ENCODE measurements at places on chromosomes 7 and 10.

DNA sequence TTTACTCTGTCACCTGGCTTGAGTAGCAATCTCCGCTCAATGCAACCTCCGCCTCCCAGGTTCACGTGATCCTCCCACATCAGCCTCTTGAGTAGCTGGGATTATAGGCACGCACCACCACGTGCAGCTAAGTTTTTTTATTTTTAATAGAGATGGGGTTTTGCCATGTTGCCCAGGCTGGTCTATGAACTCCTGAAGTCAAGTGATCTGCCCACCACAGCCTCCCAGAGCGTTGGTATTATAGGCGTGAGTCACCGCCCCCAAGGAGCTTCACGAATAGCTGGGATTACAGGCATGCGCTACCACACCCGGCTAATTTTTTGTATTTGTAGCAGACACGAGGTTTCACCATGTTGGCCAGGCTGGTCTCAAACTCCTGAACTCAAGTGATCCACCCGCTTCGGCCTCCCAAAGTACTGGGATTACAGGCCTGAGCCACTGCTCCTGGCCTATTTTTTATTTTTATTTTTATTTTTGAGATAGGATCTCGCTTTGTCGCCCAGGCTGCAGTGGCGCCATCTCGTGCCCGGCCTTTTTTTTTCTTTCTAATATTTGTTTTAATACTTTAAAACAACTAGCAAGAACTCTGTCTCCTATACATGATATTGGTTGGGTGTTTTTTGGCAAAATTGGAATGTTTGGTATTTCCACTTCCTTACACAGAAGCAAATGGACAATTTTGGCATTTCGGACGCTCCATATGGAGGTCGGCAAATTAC lies 1.1 kb downstream of the EFCAB10 start:
- no peak for DNase-seq

DNA sequence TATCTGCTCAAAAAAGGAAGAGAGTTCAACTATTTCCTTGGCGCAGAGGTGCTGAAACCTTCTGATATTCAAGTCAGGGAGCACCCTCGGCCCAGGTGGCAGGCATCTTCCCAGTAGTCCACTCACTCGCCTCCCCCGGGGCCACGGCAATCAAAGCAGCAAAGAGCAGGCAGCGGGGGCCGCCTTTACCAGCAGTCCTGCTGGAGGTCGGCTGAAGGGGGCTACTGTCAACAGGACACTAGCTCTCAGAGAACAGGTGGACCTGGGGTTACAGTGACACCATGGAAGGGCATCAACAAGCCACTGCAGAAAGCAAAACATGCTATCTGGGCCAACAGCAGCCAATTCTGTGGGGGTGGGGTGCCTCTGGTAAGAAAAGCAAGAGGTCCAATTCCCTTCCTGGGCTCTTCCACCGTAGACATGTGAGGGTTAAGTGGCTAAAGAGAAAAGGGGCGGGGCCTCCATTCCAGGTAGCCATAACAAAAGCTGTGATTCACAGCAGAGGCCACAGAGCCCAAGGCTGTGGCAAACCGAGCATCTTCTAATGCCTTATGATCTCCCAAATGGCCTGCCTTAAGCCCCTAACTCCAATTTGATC lies 9.4 kb downstream of the FZD9 start:
- DNase-seq: no peak

DNA sequence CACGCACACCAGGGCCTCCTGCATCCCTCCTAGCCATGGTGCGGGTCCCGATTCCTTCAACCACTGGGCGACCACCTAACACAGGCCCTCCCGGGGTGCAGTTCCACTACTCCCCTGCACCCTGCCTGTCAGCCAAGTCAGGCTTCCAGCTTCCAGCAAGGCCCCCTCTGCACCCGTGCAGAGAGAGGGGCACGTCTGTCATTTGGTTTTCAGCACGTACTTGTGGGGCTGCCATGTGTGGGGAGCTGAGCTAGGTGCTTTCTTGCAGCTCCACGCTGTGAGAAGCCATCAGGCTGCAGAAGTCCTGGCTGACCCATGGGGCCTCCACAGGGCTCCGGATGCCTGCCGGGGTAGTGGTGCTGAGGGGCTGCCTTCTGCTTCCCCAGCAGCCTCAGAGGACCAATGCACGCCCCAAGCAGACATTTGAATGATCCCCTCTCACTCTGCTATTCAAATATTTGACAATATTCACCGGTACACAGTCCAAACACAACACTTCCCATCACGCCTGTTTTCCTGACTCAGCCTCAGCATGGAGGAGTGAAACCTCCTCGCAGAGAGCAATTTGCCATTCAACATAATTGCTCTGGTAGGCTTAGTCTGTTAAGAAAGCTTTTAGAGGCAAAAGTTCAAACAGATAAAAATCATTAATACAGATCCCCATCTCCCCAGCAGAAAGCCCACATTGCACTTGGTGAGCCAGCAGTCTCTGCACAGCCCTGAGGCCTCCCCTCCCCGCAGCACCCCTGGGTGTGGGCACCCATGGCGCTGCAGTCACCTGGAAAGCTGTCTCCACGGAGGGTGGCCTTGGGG lies 449.9 kb downstream of the PTPRN2 start:
- no peak for DNase-seq

GRCh38 chr7:72924386-72924732 lies 536 bp upstream of the POM121 start:
- no peak for DNase-seq

- DNase-seq: no peak
Observed at GRCh38 chr7:11786186-11786585, 45.8 kb downstream of the THSD7A start.

Measured in neural crest cell (in vitro differentiated cells).